ENCODE measurements at places on chromosomes 4 and X.

- no peak for DNase-seq
Observed at GRCh38 chrX:14359727-14360126, 169.6 kb upstream of the GLRA2 start.

DNA sequence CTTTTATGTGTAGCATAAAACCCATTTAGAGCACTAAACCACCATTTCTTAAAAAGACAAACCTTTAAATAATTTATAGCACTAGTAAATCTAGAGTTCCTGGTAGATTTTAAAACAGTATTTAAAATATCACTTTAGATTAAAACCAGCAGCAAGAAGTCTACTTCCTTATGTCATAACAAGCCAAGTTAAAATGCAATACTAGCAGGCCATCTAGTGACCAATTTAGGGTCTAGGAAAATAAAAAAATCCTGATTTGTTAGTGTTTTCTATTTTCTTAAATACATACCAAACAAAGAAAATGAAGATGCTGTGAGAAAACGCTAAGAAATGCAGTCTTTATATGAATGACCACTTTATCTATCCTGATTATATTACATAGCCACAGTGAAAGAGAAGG is 53.9 kb downstream of the PAPSS1 start:
- DNase-seq, result no peak

DNA sequence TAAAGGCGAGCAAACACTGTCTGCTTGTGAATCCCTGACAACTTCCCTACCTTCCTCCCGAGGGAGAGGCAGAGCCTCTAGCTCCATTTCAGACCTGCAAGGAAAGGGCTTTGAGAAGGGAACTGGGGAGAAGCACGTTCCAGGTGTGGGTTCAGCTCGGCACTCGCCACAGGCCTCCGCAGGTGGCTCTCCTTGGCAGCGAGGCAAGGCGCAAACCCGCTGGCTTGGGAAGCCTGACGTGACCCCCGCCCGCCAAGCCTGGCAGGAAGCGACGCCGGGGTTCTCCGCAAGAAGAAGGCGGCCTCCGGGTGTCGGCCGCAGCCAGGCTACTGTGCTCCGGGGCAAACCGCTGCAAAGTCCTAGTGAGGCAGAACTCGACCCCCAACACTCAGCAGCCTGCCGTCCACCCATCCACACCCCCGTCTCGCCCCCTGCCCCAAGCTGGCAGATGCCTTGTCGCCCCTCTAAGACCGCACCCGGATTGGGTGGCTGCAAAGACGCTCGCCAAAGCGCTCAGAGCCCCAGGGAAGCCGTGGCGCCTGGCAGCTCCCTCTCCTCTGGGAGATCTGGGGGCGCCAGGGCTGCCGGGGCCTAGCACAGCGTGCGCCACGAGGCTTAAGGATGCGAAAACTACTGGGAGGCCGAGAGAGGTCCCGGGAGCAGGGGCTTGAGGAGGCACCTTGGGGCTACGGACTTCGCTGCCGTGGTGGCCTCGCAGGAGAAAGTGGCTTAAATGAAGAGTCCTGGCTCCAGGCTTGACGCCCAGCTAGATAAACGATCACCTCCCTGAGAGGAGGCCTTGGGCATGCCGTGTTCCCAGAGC is 21.8 kb downstream of the NKX3-2 start:
- DNase-seq, result no peak

- DNase-seq, result no peak
Observed at GRCh38 chr4:80036949-80037685, 35.9 kb downstream of the ANTXR2 start.

- DNase-seq, result no peak
Observed at GRCh38 chr4:72665171-72665968, 96.3 kb upstream of the ADAMTS3 start.

DNA sequence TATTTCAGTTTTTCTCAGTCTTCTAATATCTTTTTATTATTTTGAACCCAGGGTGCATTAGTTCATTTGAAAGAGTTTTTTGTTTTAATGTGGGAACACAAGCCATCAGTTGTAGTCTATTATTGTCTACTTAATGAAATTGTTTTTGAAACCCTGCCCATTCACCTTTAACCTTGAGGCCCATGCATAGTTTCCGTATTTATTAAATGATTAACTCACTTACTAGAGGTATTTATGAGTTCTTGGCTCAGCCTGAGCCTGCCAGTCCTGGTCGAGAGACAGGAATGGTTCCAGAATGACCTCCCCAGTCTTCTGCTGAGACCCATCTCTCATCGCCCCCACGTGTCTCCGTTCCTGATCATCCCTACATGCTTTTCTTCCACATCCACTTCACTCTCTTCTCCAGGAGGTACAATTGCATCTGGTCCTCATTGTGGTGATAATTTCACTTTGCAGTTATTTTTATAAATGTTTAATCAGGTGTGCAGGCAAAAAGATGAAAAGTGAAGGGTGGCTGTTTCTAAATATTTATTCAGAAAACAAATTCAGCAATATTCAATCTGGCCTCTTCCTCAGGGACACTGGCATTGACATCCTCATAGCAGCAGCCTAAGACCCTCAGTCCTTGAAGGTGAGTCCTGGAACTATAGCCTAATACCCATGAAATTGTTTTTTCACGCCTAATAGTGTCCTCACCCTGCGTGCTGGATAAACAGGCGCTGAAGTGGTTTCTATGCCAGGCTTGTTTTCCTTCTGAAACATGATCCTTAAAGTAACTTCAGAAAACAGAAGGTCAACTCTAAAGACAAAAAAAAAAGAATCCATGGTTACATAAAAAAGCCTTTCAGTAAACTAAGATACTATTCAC is 112.8 kb downstream of the KDR start:
- no peak for DNase-seq

- DNase-seq, result no peak
Observed at GRCh38 chr4:156528216-156528615, 443.4 kb downstream of the PDGFC start.

GRCh38 chrX:46953597-46953996 is 41.4 kb downstream of the JADE3 start:
- no peak for DNase-seq

- no peak for DNase-seq
Observed at GRCh38 chrX:150465326-150465725, 102.2 kb downstream of the MAMLD1 start.

- DNase-seq, result no peak
Observed at GRCh38 chr4:148270630-148271029, 171.6 kb downstream of the NR3C2 start.

- no peak for DNase-seq
Observed at GRCh38 chr4:28354880-28355656, 1494.4 kb downstream of the STIM2 start.

DNA sequence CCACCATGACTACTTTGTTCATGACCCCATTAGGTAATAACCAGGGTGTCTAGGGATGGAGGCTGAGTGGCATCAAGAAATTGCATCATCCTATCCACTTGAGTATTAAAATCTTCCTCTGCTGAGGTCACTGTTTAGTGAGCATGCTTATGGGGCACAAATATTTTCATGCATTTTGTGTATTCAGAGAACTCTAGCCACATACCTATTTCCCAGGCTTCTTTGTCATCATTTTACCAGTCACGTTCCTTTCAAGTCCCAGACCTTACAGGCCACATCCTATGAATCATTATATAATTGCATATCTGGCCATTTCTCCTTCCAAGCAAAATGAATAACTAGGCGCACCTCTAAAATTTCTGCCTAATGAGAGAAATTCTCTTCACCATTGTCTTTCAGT is 1882.9 kb upstream of the AGA start:
- DNase-seq, result no peak

- DNase-seq, result no peak
Observed at GRCh38 chr4:111957116-111957515, 188.1 kb upstream of the FAM241A start.

GRCh38 chr4:18754180-18754579 is 732.6 kb upstream of the LCORL start:
- DNase-seq, result no peak

Data from activated T-cell treated with anti-CD3 and anti-CD28 coated beads for 1 hour (primary cell).